ENCODE measurements at places on chromosomes 5 and 9.

DNA sequence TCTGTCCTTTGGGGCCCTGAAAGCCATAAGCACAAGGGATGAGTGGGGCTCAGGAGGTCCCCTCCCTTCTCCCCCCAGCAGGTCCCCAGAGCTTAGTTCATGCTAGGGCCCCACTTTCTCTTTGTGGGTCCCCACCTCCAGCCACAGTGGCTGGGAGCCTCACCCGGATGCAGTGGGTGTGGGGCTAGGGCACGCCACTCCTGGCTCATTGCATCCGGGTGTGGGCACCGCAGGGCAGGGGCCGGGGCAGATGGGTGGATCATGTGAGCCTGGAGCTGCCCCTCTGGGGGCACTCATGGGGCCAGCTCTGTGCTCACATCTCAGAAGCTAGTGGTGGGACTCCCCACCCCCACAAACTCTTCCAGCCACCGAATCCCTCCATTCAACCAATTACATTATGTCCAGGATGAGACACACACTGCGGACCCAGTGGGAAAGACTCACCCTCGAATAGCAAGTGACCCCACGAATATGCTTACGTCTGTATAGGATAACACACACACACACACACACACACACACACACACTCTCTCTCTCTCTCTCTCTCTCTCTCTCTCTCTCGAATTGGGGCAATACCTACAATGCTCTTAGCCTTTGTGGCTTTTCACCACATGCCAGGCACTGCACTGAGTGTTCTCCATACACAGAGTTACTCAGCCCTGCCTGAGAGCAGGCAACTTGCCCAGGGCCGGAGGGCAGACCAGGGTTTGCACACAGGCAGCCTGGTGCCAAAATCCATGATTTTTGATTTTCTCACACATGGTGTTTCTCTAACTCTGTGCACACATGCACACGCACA lies 16.8 kb upstream of the PHYKPL start:
- DNase-seq, result peak; percentile 72

- no peak for DNase-seq
Measured at GRCh38 chr9:31490551-31491106, 893.8 kb upstream of the ACO1 start.

- no peak for DNase-seq
Measured at GRCh38 chr9:22683700-22684075, 237.1 kb downstream of the DMRTA1 start.

DNA sequence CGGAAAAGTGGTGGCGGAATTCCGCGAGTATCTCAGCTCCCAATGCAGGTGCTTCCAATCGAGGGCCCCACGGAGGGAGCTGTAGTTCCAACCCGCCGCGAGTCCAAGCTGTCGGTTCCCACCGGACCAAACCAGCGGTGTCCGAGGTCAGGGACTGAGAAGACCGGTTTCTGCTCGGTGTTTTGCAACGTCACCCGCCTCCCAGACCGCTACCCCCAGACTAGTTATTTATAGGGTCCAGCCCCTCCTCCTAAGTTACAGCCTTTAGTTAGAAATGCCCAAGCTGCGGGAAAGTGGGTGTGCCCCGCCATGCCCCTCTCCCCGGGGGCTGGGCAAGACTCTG lies 677 bp upstream of the MYORG start:
- DNase-seq, result no peak

- DNase-seq, result no peak
Measured at GRCh38 chr5:172644266-172644665, 3.2 kb downstream of the NEURL1B start.

- DNase-seq, result no peak
Measured at GRCh38 chr5:132456987-132457361, 33.6 kb downstream of the IRF1 start.

GRCh38 chr5:127001621-127002296 lies 28.6 kb downstream of the MARCHF3 start:
- no peak for DNase-seq

DNA sequence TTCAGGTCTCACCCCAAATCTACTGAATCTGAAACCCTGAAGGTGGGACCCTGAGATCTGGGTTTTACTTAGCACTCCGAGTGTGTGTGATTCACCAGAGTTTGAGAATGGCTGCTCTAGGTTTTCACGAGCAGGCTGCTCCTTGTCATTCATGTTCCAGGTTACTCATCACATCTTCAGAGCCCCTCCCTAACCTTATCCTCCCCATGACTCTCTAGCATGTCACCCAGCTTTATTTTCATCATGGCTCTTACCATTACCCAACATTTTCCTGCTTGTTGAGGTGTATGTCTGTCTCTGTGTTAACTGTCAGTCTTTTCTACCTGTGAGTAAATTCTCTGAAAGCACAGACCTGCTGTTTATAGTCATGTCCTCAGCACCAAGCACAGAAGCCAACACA lies 319.2 kb downstream of the NSG2 start:
- no peak for DNase-seq

GRCh38 chr9:27925815-27926214 lies 352.5 kb upstream of the C9orf72 start:
- DNase-seq, result no peak

DNA sequence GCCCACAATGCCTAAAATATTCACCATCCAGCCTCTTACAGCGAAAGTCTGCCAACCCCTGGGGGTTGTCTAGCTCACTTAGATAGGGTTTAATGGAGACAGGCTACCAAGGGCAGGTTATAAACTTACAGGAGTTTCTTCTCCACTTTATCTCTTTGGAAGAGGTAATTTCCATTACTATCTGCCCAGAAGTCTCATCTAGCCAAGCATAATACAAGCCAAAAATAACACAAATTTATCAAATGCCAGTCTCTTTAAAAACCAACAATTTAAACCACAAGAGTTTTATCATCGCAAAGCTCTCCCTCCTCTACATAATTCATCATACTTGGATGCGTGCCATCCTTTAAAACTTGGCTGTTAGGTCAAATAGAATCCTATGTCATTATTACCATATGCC lies 6.2 kb downstream of the RBM22 start:
- DNase-seq, result no peak

DNA sequence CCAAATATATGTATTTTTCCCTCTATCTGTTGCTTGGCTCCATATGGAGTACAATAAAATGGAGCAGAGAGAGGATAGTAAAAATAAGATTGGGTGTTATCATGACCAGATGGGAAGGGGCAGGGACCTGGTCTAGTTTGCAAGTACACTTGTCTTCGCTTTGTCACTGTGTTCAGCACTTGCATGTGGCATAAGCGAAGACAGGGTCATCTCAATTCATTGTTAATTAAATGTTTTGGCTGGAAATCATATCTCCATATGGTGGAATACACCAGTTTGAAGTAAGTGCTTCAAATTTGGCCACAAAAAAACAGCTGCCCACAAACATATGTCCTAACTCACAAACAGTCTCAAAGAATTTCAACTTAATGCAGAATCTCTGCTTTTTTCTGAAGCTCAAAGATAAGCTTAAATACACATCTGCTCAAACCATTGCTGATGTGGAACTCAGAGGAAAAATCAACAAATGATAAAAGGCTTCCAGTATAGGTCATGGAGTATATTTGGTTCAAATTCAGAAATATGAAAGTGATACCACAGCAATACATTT lies 865.4 kb downstream of the TLE4 start:
- DNase-seq, result no peak

- DNase-seq, result no peak
Measured at GRCh38 chr9:8085986-8086385, 286.4 kb upstream of the DMAC1 start.

GRCh38 chr5:95835682-95836385 lies 13.3 kb upstream of the GLRX start:
- peak; percentile 70 for DNase-seq

DNA sequence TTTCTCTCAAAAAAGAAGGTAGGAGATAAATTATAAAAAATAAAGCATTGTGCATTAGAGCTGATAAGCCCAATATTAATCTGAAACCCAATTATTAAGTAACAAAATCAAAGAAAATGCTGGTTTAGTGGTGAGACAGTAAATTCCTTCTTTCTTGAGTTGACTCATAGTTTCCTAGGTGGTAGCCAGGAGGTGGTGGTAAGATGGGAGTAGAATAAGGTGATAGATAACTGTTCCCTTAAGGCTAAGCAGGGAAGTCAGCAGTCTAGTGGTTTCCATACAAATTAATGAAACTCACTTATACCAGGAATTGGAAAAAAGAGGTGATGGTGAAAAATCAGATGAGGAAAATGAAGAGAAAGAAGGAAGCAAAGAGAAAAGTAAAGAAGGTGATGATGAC lies 23.2 kb downstream of the LYSMD3 start:
- DNase-seq, result no peak

- no peak for DNase-seq
Measured at GRCh38 chr9:124530246-124530645, 23.0 kb upstream of the NR5A1 start.

- DNase-seq, result no peak
Measured at GRCh38 chr5:151811593-151812321, 40.0 kb downstream of the G3BP1 start.

GRCh38 chr9:90894986-90895687 lies 93.5 kb downstream of the SYK start:
- DNase-seq, result no peak

DNA sequence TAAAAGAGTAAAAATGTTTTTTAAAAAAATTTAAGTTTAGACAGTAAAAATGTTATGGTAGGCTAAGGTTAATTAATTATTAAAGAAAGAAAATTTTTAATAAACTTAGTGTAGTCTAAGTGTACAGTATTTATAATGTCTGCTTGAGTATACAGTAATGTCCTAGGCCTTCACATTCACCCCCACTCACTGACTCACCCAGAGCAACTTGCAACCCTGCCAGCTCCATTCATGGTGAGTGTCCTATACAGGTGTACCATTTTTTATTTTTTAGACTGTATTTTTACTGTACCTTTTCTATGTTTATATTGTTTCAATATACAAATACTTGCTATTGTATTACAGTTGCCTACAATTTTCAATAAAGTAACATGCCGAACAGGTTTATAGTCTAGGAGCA lies 234.1 kb downstream of the AUH start:
- no peak for DNase-seq

DNA sequence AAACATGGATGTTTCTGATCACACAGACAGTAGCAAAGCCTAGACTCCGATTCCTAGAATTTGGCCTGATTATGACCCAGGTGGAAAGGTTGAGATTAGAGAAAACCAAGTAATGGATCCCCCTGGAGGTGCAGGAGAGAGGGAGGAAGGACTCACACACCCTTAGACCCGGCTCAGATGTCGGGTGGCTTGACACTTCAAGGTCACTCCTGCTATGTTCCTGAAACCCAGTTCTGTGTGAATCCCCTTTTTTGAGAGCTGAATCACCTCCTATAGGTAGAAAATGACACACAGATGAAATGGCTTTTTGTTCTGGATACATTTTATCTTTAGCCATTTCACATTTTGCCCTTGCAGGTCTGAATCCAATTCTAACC lies 192.8 kb downstream of the ARRDC3 start:
- no peak for DNase-seq

- no peak for DNase-seq
Measured at GRCh38 chr5:3925935-3926334, 330.3 kb downstream of the IRX1 start.

DNA sequence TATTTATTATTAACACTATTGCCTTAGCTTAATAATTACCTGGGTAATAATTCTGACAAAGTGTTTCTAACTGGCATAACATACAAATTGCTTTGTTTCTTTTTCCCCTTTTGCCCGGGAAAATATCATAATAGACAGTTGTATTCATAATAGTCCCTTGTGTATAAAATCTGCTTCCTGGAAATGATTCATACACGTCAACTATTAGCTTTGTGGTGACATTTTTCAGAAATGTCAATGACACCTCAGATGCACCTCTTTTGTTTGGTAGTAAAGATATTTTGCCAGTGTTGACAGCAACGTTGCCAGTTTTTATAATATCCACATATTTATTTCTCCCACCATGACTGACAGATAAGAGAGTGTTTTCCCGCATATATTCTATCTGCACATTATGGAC lies 73.0 kb downstream of the RASEF start:
- DNase-seq, result no peak

GRCh38 chr9:34957492-34958410 lies at the start of gene PHF24:
PHF24 (plus strand) TSS chr9:34958285; CDS start chr9:34971299, 13,014 bp downstream.
- no peak for DNase-seq

DNA sequence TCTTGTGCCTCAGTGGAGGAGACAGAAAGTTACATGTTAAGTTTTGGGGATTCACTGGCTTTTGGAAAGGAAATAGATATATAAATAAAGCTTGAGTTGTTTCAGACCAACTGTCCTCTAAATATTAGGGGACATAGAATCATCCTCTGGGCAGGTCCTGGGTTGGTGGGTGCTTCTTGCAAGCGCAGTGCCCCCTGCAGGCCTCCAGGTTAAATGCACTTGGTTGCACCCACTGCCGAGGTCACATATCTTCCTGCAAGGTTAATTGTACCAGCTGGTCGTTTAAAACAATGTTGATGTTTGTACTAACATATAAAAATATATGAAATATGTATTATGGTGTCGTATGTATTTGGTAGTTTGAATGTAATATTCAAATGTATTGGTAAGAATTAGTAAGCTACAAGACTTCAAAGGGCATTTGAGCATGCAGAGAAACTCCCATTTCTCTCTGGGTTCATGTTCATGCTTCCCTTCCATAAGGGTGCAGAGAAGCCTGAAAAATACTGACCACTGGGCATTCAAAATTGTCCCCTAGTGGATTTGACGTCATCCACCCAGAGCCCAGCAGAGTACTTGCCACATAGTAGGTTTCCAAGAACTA lies 87.0 kb downstream of the ZNF618 start:
- peak; percentile 30 for DNase-seq

DNA sequence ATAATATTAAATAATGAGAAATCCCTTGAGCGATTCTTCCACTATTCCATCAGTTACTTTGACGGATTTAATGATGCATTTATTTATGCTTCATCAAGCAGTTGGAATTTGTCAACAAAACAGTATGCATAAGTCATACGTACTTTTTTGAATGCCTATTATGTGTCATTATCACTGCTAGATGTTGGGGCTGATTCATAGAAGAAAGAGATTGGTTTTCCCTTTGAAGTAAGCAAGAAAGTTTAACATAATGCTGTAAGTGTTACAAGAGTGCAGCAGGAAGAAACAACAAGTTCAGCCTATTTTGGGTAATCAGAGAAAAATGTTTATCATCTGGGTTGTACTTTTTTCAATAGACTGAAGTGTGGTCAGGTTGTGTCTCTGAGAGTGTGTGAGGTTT lies 121.2 kb upstream of the RANBP3L start:
- no peak for DNase-seq

- DNase-seq, result no peak
Measured at GRCh38 chr9:113311961-113312360, 8.8 kb upstream of the RNF183 start.
